ENCODE measurements at places on chromosomes 1 and 21.

GRCh38 chr1:229448845-229449244 lies 15.0 kb upstream of the ACTA1 start:
- DNase-seq, result no peak

DNA sequence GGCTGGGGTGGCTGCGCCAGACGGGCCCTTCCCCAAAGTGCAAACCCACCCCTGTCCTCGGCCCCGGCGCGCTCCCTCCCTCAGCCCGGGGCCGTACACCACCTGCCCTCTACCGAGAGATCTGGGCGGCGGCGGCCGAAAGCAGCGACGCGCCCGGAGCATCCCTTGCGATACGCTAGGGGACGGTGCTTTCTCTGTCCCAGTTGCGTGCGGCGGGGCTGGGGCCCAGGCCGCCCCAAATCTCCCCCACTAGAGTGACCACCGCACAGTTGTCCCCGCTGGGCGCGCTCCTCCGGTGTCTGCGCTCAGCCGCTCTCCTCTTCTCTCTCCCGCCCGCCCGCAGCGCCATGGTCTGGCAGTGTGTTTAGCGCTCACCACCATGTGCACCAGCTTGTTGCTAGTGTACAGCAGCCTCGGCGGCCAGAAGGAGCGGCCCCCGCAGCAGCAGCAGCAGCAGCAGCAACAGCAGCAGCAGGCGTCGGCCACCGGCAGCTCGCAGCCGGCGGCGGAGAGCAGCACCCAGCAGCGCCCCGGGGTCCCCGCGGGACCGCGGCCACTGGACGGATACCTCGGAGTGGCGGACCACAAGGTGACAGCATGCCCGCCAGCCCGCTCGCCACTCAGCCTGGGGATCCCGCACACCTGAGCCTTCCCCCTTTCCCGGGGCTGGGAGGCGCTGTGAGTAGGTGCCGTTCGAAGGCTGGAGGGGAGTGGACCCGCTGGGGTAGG lies 1.0 kb downstream of the ST6GALNAC5 start:
- peak; percentile 21 for DNase-seq

GRCh38 chr1:10736634-10737586 lies 59.5 kb downstream of the CASZ1 start:
- no peak for DNase-seq

DNA sequence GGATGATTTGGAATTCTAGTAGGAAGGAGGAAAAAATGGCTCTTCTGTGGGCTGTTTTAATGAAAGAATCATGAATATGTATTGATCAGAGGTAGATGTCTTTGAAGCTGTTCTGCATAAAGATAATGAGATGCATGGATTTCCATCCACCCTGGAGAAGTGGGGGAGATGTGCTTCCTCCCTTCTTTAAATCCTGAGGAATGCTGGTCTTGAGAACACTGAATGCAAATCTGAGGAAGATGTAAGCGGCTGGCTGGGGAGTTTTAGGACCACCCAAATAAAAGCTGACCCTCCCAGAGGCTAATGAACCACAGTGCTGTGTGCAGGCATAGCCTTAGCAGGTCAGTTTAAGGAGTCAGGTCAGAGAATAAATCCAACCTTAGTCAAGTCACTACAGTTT lies 37.3 kb downstream of the ZMYND12 start:
- no peak for DNase-seq

GRCh38 chr1:1013922-1014648 lies 788 bp downstream of the ISG15 start:
- DNase-seq, result no peak

DNA sequence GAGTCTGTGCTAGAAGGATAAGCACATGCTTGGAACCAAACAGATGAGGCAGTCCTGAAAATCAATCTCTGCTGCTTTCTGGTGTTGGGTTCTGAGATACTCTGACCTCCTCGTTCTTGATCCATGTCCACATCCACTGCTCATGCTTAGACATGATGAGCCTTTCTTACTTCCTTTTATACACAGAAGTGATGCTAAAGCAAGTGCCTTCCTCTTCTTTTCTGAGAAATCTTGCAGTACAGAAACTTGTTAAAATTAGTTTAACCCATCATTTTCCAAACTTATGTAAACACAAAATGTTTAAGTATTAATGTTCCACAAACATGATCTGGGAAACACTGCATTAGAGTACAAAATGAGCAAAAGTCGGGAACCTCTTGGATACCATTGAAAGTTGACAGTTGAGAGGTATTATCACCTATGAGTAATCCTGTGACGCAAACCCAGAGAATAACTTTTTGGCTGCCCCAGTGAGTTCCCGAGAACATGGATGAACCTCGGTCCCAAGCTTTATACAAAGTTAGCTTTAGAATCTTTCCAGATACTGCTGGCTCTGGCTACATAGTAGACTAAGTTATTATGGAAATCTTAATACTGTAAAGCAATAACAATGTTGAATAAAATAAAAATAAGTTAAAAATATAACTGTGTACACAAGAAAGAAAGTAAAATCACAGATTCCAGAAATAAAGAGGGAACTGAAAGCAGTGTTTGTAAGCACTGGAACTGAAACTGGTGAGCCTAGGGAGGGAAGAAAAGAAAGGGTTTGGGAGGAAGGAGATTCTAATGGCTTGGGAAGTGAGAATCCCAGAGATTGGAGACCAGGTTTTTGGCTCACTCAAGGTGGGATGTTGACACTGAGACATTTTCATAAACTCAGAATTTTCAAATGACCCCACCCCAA lies 429.3 kb upstream of the RUNX1 start:
- peak; percentile 68 for DNase-seq

GRCh38 chr1:168096296-168097165 lies 40.2 kb downstream of the GPR161 start:
- DNase-seq, result no peak

GRCh38 chr1:212491454-212491853 lies 58.7 kb downstream of the NENF start:
- no peak for DNase-seq

DNA sequence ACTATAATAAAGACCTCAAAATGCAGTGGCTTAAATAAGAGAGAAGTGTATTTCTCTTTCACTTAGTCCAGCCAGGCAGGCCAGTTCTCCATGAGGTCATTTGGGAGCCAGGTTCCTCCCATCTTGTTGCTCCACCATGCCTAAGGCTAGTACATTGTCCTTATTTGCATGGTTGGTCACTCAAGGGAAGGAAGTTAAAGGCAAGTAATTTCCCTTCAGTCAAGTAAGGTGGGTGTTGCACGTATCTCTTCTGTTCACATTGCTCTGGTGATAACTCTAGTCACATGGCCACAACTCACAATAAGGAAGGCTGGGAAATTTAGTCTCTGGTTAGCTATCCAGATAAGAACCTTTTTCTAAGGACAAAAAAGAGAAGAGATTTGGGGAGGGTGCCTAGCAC lies 27.2 kb upstream of the TADA1 start:
- DNase-seq, result no peak

DNA sequence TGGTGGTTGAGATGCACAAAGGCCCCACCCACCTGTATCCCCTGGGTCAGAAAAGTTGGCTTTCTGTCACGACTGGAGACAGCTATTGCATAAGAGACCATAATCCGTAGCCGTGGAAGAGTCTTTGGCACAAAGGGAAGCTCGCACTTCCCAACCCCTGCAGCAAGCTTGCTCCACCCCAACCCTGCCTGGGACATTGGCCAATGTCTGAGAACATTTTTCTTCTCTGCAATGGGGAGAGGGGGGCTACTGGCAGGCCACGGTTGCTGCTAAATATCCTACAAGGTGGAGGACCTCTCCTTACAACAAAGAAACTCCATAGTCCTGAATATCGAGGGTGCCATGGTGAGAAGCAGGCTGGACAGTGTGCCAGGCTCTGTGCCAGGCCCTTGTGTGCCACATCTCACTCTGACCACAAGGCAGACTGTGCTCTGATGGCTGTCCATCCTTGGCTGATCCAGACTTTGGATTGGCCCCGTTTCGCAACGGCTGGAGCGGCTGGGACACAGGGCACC lies 104.1 kb downstream of the CSMD2 start:
- DNase-seq, result no peak

DNA sequence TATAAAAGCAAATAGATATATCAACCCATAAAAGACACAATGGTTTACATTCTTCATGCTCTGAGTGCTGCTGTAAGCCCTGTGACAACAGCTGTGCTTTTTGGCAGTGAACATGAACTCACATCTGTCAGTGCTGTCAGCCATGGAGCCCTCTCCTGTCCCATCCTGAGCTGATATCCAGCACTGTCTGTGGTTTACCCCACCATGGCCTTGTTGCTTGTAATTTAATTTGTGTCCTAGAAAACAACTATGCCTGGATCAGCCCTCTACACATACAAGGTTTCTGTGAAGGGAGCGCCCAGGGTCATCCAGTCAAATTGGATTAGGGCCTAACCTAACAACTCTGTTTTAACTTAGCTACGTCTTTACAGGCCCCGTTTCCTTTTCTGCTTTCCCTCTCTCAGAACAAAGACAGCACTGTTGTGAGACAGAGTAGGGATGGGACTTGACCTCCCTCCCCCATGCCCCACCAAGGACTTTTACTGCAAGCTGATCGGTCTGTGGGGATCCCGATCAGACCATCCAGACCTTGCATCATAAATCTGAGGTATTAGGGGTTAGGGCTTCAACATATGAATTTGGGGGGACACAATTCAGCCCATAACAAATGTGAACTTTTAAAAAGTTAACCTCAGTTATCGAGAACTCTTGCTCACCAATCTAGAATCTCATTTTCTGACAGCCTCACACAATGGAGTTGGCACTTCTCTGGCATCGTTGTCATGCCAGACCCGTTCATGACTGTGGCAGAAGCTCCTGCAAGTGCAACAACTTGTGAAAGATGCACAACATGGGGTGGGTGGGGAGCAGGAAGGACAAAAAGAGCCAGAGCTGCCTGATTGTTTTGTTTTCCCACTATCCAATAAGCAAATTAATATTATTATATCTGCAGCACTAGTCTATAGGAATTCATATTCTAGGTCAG lies 16.4 kb upstream of the SLC44A3 start:
- DNase-seq, result no peak

- no peak for DNase-seq
Measured at GRCh38 chr1:64514197-64514765, 44.4 kb downstream of the CACHD1 start.

- no peak for DNase-seq
Measured at GRCh38 chr1:183736343-183736742, 68.6 kb upstream of the RGL1 start.

GRCh38 chr1:83958704-83959103 lies 40.2 kb downstream of the TTLL7 start:
- no peak for DNase-seq

GRCh38 chr1:112557385-112557784 lies 48.6 kb downstream of the WNT2B start:
- peak; percentile 17 for DNase-seq

- DNase-seq, result no peak
Measured at GRCh38 chr1:10906866-10907519, 105.5 kb upstream of the TARDBP start.

DNA sequence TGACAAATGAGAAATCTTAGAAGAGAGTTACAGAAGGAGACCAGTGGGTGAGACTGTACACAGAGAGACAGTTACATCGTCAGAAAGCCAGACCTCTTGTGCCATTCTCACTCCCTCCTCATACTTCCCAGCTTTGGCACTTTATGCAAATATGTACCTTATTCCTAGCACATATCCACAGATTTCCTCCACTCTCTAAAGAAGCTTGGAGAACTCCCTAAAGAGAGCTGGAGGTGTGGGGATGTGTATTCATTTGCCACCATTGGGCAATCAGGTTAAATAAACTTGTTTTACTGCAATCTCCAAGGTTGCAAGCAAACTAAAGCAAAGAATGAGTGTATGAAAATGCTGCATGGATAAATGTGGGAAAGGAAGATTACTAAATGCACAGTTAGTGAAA lies 380.9 kb upstream of the PRMT6 start:
- no peak for DNase-seq

- DNase-seq, result no peak
Measured at GRCh38 chr1:246544001-246544400, 22.1 kb downstream of the TFB2M start.

DNA sequence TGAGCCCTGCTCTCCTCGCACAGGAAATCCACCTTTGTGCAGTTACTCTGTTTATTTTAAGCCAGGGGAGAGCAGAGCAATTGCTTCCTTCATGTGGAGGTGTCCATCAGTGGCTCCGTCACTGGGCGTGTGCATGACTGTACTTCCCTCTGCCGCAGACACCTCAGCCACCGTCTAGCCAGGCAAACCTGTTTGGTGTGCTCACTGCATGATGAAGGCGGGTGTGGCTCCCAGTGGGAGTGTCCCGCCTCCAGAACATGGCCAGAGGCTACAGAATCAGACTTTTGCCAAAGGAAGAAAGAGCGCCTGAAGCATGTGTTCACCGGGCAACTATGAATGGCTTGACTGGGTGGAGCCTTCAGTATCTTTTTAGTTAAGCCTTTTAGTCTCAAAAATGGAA lies 26.1 kb upstream of the LAMC2 start:
- peak; percentile 99 for DNase-seq

GRCh38 chr21:45412909-45413611 lies 8.1 kb downstream of the COL18A1 start:
- no peak for DNase-seq

GRCh38 chr1:48785869-48786268 lies 9.2 kb upstream of the BEND5 start:
- no peak for DNase-seq

GRCh38 chr1:206526064-206526911 lies 19.0 kb downstream of the RASSF5 start:
- no peak for DNase-seq

GRCh38 chr1:6984986-6985385 lies 199.7 kb downstream of the CAMTA1 start:
- DNase-seq, result no peak

GRCh38 chr1:29860056-29860455 lies 623.7 kb downstream of the PTPRU start:
- no peak for DNase-seq

GRCh38 chr1:221435504-221435904 lies 306.4 kb downstream of the DUSP10 start:
- DNase-seq, result peak; percentile 80

DNA sequence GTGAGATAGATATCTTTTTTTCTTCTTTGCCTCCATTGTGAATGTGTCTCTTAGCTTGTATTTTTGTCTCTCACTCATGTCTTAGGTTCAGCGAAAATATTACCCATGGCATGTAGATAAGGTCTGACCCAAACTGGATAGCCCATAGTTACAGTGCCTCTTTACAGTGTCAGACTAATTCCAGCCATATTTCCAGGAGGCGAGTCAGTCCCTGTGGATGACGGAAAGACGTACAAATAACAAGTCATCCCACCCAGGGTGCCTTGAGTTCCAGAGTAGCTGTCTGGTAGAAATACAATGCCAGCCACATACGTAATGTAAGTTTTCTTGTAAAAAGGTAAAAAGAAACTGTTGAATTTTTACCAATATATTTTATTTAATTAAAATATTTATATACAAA lies 157.3 kb downstream of the ZNF281 start:
- no peak for DNase-seq

DNA sequence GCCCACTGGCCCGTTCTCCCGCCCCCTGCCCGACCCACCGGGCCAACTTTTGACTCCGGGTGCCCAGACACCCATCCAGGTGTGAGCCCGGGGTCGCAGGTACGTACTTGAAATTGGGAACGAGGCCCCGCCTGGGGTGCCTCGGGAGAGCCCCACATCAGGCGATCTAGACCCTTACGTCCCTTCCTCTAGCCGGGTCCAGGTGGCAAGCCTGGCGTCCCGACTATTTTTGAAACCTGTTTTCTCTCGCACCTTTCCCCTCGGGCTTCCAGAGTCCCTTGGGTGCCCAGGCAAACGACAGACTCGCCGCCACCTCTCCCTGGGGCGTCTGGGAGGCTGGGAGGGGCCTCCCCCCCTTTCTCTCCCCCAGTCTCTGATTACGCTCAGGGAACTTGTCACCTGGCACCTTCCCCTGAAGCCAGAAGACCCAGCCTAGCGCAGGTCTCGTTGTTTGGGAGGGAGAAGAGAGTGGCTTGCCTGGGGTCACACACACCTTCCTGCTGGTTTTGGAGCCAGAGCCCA lies 898 bp downstream of the LDLRAP1 start:
- DNase-seq, result no peak

Measured in MCF 10A (cell line).